ENCODE measurements at places on chromosomes 6 and 20.

DNA sequence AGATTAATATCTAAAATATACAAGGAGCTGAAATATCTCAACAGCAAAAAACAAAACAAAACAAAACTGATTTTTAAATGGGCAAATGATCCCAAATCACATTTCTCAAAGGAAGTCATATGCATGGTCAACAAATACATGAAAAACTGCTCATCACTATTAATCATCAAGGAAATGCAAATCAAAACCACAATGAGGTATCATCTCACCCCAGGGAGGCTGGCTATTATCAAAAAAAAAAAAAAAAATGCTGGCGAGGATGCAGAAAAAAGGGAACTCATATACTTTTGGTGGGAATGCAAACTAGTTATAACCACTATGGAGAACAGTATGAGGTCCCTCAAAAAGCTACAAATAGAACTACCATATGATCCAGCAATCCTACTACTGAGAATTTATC, 34.6 kb downstream of the REPS1 start:
- no peak for DNase-seq

- DNase-seq = no peak
These were observed 2.7 kb downstream of the TFB1M start for GRCh38 chr6:155311583-155311982.

DNA sequence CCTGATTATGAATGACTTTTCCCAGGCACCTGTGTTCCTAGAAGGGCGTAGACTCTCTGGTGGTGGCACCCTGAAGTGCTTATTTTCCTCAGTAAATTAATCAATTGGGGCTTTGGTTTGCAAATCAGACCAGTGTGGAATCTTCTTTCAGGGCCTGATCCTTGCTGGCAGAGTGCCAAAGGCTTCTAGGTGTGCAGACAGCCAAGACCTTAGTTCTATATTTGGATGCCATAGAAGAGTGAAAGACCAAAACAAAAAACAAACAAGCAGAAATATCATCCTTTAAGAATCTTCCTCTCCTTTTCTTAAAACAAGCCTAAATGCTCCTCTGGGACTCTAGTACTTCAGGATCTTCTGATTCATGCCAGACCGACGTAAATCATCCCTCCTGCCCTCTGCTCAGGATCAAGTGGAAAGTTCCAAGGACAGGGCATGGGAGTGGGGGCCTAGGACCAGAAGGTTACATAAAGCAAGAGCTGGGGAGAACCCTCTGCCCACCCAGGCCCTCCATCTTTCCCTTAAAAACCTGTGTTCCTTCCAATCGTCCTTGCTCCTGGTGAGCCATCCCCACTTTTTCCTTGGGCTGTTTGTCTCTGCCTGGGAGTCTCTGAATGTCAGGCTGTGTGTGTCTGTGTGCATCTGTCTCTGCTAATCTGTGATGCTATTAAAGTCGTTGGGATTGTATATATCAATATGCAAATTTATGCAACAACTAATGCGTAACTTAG, 70.5 kb upstream of the MYLIP start:
- DNase-seq = no peak

DNA sequence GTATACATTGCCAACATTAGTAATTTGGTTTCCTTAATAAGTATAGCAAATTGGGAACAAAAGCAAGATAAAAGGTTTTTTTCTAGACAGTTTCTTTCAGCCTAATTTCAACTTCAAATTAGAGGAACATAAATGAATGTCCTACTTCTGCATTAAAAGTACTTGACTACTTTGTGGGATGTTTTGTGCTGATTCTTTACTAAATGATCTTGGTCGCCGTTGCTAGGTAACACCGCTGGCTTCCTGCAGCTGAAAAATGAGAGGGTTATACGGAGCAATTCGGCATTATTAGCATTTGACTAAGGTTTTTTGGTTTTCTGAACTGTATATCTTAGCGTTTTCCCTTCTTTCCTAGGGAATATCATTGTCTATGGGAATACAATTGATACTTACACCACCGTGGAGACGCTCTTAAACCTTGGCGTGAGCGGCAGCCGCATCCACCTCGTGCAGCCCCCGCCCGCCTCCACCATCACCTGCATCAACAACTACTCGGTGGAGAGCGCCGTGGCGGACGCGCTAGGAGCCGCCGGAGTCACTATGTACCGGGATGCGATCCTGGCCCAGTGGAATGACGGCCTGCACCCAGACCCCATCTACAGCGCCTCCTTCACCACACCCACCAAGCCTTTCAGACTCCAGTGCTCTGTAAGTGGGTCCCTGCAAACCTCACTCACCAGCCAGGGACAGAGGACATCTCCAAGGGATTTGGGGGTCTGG, 90.9 kb upstream of the INSM1 start:
- DNase-seq = no peak

- DNase-seq = no peak
These were observed 62.0 kb downstream of the CRYBG1 start for GRCh38 chr6:106422534-106422933.

DNA sequence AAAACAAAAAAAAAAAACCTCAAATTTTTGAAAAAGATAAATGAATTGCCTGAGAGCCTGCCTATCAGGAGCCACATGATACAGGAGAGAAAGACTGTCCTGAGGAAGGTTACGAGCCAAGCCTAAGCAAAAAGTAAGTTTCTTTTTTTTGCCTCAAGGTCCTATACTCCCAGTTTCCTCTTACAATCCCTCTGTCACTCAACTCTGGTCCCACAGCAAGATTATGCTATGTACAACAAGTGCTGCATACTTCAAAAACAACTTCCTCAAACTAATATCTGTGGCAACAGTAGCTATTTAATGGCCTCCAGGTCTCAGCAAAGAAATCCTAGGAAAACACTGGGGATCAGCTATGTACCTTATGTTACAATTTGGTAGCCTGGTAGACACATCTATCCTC, 46.8 kb downstream of the PLN start:
- no peak for DNase-seq

GRCh38 chr20:37453836-37454235, 67.2 kb upstream of the NNAT start:
- DNase-seq = no peak

- DNase-seq = no peak
These were observed 294.3 kb upstream of the BMP2 start for GRCh38 chr20:6473197-6473596.

GRCh38 chr6:142822842-142823241, 122.1 kb downstream of the HIVEP2 start:
- DNase-seq = no peak

DNA sequence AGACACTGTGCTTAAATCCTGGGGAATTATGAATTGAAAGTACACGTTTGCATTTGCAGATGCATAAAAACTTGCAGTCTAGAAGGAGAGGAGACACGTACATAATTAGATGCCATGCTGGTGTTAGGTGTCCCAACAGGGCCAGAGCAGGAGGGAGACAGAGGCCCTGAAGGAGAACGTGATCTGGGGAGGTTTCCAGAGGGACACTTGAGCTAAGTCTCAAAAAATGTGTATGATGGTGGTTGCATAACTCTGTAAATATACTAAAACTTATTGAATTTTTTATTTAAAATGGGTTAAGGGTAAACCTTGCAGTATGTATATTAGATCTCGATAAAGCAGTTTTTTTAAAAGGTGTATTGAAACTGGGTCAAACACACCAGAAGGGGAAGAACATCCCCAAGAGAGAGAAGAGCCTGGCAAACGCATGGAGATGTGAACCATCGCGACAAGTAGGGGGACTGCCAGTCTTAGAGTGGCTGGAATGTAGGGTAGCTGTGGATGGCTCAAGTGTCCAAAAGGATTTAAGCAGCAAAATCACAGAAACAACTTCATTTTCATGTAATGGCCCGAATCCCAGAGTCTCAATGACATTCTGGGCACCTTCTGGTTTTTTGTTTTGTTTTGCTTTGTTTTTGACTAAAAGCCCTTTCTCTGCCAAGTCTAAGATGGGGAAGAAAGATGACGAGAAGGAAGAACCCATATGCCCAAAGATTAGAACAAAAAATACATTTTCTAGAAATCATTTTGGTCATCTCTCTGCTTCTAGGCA, 15.3 kb downstream of the TRAF3IP2 start:
- DNase-seq = no peak

- no peak for DNase-seq
These were observed 49.0 kb downstream of the SLC22A23 start for GRCh38 chr6:3407840-3408239.

- DNase-seq = no peak
These were observed 118.3 kb downstream of the RALGAPA2 start for GRCh38 chr20:20594171-20594530.

- DNase-seq = no peak
These were observed 71.4 kb upstream of the PCSK2 start for GRCh38 chr20:17155401-17155800.

DNA sequence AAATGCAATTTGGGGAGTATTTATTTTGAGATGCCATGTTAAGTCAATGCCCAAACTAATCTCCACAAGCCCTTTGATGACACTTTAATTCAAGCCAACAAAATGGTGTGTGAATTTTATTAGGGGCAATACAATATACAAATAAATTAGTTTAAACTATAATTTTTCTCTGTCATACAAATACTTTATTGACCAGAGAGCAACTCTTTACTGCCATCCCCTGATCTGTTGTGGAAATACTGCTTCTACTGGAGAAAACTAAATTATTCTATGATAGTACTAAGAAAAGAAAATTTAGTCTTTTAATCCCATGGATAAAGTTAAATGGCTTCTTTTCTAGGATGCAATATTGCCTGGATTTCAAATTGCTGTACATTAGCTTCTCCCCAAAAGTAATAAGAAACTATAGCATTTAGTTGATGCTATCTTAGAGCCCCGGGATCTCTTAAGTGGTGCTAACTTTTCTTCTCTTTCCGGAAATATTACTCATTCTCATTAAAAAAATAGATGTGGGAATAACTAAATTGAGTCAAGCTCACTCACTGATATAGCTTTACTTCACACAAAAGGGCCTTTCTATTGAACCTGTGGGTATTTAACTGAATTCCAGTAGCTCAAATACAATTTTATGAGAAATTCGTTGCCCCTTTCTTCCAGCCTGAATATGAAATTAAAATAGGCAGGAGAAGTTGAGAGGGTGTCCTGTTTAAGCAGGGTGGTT, 49.2 kb downstream of the SMPDL3A start:
- no peak for DNase-seq

DNA sequence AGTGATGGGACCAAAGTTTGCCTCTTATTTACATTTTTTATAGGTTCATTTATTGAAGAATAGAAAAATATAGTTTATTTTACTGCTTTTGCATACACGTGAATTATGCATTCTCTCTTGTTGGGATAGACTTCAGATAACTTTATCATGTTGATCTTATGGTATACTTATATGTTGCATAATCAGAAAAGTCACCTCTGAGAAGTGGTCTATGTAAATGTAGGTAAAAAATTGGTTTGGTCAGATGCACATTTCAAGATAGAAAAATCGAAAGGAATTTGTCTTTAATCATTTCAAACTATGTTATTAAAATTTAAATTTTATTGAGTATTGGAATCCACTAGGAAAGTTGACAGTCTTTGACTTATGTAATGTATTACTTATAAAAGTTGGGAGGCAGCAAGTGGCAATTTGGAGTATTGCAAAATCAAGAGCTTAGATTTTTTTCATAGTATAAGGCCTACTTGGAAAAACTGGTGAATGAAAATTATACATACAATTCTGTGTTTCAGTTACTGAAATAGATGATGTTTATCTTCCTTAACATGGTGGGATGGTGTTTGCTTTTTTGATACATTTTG, 2.4 kb downstream of the PHF3 start:
- DNase-seq = no peak

GRCh38 chr20:45972500-45973183, 639 bp upstream of the ZNF335 start:
- DNase-seq = no peak

GRCh38 chr20:50844430-50845100, 49.7 kb downstream of the BCAS4 start:
- DNase-seq = no peak

GRCh38 chr20:44110816-44111568, 76.0 kb downstream of the JPH2 start:
- DNase-seq = no peak

DNA sequence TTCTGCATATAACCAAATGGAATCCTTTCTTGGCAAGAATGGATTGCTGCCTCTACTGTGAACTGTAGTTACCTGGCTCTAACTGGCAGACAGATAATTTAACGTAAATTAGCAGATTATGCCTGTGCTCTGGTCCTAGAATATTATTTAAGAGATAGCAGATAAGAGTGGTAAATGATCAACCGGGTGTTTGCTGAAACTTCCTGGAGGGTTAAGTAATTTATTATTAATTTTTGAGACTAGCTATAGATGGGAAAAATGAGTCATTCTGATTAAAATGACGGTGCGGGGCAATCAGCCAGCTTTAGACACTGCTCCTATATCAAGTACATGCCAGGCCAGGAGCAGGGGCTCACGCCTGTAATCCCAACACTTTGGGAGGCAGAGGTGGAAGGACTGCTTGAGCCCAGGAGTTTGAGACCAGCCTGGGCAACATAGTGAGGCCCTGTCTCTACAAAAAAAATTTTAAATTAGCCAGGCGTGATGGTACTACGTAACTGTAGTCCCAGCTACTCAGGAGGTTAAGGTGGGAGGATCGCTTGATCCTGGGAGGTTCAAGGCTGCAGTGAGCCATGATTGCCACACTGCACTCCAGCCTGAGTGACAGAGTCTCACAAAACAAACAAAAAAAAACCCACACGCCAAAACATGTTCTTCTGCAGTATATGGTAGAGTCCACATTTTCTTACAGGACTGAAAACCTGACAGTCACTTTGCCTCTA, 22.6 kb downstream of the B4GALT5 start:
- no peak for DNase-seq

DNA sequence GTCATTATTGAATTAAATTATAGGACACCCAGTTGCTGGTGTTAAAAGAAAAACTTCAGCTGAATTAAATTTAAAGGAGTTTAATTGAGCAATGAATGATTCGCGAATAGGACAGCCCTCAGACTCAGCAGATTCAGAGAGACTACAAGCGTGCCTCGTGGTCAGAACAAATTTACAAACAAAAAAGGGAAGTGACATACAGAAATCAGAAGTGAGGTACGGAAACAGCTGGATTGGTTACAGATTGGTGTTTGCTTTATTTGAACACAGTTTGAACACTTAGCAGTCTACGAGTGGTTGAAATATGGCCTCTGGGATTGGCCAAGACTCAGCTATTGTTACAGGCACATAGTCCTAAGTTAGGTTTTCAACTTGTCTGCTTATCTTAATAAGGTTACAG, 25.8 kb upstream of the TNFRSF21 start:
- no peak for DNase-seq

GRCh38 chr20:59692139-59692538, 87.8 kb downstream of the PHACTR3 start:
- no peak for DNase-seq

GRCh38 chr6:121998631-121999030, 400.8 kb upstream of the HSF2 start:
- DNase-seq = no peak

Data from NCI-H774 (cell line).